ENCODE measurements at places on chromosomes 7 and 10. TPM values are rescaled to one million over a fixed set of nuclear protein-coding genes. Genes with fewer than 3 reads are reported as not detected.

DNA sequence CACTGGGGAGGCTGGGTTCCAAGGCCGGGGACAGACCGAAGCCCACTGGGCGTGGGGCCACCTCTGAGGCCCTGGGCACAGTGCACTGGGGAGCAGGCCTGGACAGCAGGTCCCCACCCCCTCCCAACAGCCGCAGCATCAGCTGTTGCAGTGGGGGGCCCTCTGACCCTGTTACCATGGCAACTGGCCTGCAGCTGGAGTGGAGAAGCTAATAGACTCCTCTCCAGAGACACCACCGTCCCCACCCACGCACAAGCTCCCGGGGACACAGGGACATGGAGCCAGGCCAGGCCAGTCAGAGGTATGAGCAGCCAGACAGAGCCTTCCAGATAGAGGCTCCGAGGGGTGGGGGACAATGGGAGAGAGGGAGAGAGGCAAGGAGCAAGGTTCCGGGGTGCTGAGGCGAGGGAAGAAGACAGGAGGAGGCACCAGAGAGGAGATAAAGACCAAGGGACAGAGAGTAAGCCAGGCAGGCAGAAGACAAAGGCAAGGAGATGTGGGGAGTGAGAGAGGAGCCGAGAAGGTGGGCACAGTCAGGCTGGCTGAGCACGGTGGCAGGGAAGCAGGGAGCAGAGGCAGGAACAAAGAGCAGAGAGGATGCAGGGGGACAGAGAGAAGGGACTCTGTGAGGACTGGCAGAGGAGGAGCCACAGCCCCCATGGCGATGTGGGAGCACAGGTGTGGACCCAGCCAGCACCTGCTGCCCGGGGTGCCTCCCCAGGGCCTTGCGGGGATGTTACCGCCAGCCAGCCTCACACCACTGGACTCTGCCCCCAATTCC is 6.7 kb downstream of the KCNH2 start:
- no peak for DNase-seq
- H3K27ac ChIP-seq, result no peak overlapping the region
- H3K27me3 ChIP-seq, result peaks cover 10% of the 10 kb centered on the region
- no peaks in the 10 kb centered on the region for H3K36me3 ChIP-seq

GRCh38 chr10:31587691-31588090 is 268.7 kb downstream of the ZEB1 start:
- no peak for DNase-seq
- H3K27me3 ChIP-seq, result peaks cover 8% of the 10 kb centered on the region
- H3K36me3 ChIP-seq, result no peaks in the 10 kb centered on the region
- H3K4me1 ChIP-seq, result peaks cover 7% of the 10 kb centered on the region

- no peak for DNase-seq
- no peaks in the 10 kb centered on the region for H3K27me3 ChIP-seq
- no peaks in the 10 kb centered on the region for H3K4me1 ChIP-seq
- no peak overlapping the region for H3K27ac ChIP-seq
Measured at GRCh38 chr10:14124941-14125340, 205.8 kb downstream of the FRMD4A start.

- peaks cover 18% of the 10 kb centered on the region for H3K27me3 ChIP-seq
- H3K27ac ChIP-seq, result no peak overlapping the region
- H3K4me3 ChIP-seq, result no peak overlapping the region
- H3K4me1 ChIP-seq, result peaks cover 10% of the 10 kb centered on the region
- H3K36me3 ChIP-seq, result no peaks in the 10 kb centered on the region
Measured at GRCh38 chr10:97096261-97097083, 89.3 kb downstream of the SLIT1 start.

DNA sequence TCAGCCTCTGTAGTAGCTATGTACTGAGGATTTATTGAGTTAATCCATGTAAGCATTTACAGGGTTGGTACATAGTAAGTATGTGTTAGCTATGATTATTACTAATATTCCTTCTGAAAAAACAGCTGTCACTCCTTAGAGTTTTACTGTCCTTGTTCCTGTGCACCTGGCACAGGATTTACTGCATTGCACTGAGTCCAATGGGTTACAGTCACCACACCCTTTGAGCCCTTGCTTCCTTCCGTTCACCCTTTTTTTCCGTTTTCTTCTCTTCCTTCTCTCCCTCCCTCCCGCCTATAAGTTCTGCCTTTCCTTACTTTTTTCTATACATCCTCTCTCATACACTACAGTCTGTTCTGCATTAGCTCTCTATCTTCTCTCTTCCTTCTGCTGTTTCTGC is 12.5 kb upstream of the CDK6 start:
- DNase-seq, result no peak
- no peak overlapping the region for H3K27ac ChIP-seq
- peaks cover 5% of the 10 kb centered on the region for H3K27me3 ChIP-seq
- no peak overlapping the region for H3K4me3 ChIP-seq
- no peaks in the 10 kb centered on the region for H3K36me3 ChIP-seq

The FXYD4 gene
- not detected for total RNA-seq

The CELF2 gene
- total RNA-seq, result 181 TPM

The RNF133 gene
- total RNA-seq, result not detected

- H3K36me3 ChIP-seq, result peaks cover 9% of the 10 kb centered on the region
- peaks cover 8% of the 10 kb centered on the region for H3K4me1 ChIP-seq
- peak overlapping the region; percentile 18 for H3K4me3 ChIP-seq
- no peak overlapping the region for H3K27ac ChIP-seq
- peak; percentile 66 for DNase-seq
Measured at GRCh38 chr7:127347567-127348246, 44.8 kb downstream of the ZNF800 start.

GRCh38 chr10:22690614-22691431 is 23.6 kb downstream of the PIP4K2A start:
- H3K4me1 ChIP-seq, result peaks cover 81% of the 10 kb centered on the region
- H3K4me3 ChIP-seq, result no peak overlapping the region
- H3K27ac ChIP-seq, result peak overlapping the region; percentile 2
- H3K27me3 ChIP-seq, result no peaks in the 10 kb centered on the region
- H3K36me3 ChIP-seq, result peaks cover 43% of the 10 kb centered on the region

GRCh38 chr10:6386346-6386745 is 183.6 kb downstream of the PFKFB3 start:
- no peak overlapping the region for H3K4me3 ChIP-seq
- H3K27ac ChIP-seq, result no peak overlapping the region
- no peaks in the 10 kb centered on the region for H3K27me3 ChIP-seq

GRCh38 chr7:36667007-36667745 is 57.1 kb downstream of the AOAH start:
- no peak overlapping the region for H3K4me3 ChIP-seq
- H3K36me3 ChIP-seq, result peaks cover 26% of the 10 kb centered on the region
- no peaks in the 10 kb centered on the region for H3K27me3 ChIP-seq
- no peak for DNase-seq
- peaks cover 32% of the 10 kb centered on the region for H3K4me1 ChIP-seq
- H3K27ac ChIP-seq, result no peak overlapping the region

DNA sequence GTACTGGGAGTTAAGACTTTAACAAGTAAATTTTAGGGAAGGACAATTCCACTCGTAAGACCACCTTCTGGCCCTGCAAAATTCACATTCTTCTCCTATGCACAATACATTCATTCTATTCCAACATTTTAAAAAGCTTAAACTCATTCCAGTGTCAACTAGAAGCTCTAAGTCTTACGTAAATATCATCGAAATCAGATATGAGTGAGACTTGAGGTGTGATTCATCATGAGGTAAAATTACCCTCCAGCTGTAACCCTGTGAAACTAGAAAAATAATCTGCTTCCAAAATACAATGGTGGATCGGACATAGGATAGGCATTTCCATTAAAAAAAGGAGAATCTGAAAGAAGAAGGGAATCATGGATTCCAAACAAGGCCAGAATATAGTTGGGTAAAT is 370.3 kb downstream of the CDC14C start:
- no peak for DNase-seq
- no peak overlapping the region for H3K27ac ChIP-seq
- H3K4me1 ChIP-seq, result no peaks in the 10 kb centered on the region

DNA sequence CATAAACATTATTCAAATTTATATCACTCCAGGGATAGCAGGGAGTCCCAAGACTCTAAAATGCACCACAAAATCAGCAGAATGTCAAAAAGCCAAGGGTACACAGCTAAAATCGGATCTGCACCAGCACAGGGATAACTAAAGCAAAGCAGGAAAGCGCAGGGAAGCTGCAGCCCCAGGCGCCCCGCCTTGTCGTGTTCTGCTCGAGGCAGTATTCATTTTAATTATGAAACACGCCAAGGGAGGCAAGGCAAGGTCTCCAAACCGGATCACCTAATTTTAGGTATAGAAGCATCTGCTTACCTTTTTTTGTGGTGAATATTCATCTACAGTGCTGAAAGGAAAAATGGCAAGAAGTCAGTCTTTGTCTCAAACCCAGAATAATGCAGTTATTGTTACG is 199.4 kb downstream of the RAPGEF5 start:
- H3K4me1 ChIP-seq, result peaks cover 16% of the 10 kb centered on the region
- no peak overlapping the region for H3K27ac ChIP-seq
- no peaks in the 10 kb centered on the region for H3K36me3 ChIP-seq

The KBTBD2 gene
- 46.6 TPM for total RNA-seq

DNA sequence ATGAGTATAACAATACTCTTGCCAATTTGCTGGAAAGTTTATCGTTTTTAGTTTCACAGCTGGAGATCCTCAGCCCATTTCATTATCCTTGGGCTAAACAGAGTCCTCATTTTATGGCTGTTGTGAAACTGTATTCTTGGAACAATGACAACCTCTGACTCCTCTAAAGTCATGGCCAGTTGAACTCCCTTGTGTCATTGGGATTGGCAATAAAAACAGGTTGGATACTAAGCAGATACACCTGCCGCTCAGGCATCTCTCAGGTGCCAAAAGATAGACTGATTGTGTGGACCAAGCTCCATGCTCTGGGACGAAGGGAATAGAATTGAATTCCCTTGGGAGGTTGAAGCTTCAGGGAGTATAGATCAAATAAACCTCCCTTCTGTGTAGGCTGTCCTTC is 182.2 kb downstream of the WDR11 start:
- H3K4me1 ChIP-seq, result no peaks in the 10 kb centered on the region
- no peaks in the 10 kb centered on the region for H3K27me3 ChIP-seq
- no peak overlapping the region for H3K27ac ChIP-seq
- DNase-seq, result no peak

The LEP gene
- total RNA-seq, result not detected

The FAM237B gene
- not detected for total RNA-seq

DNA sequence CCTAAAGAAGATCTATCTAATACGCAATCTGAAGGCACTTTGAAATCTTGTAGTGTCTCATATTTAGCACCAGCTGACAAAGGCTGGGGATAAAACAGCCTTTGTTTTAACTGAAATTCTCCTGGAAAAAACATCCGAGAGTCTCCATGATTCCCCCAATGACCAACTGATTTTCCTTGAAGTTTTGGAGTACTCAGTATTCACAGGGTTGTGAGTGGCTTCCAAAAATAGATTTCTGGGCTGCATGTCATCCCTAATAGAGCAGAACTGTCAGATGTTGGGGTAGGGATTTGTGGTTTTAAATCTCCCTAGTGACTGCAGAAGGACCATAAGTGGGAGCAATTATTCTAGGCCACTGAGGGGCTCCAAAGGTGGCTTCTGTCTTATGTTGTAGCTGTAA is 206.4 kb downstream of the TAX1BP1 start:
- H3K4me3 ChIP-seq, result no peak overlapping the region
- DNase-seq, result no peak
- H3K36me3 ChIP-seq, result no peaks in the 10 kb centered on the region
- H3K27ac ChIP-seq, result no peak overlapping the region
- H3K4me1 ChIP-seq, result no peaks in the 10 kb centered on the region
- H3K27me3 ChIP-seq, result no peaks in the 10 kb centered on the region

GRCh38 chr10:108385963-108386362 is 1221.5 kb upstream of the SORCS1 start:
- no peak for DNase-seq
- no peak overlapping the region for H3K27ac ChIP-seq
- H3K4me1 ChIP-seq, result no peaks in the 10 kb centered on the region
- no peaks in the 10 kb centered on the region for H3K27me3 ChIP-seq

- H3K4me3 ChIP-seq, result no peak overlapping the region
- DNase-seq, result no peak
Measured at GRCh38 chr7:55032069-55032699, 13.4 kb downstream of the EGFR start.

The SORCS1 gene
- not detected for total RNA-seq

GRCh38 chr7:158299607-158300006 is 288.0 kb downstream of the PTPRN2 start:
- H3K36me3 ChIP-seq, result no peaks in the 10 kb centered on the region
- H3K27ac ChIP-seq, result no peak overlapping the region
- H3K4me3 ChIP-seq, result no peak overlapping the region
- DNase-seq, result no peak
- no peaks in the 10 kb centered on the region for H3K27me3 ChIP-seq

GRCh38 chr7:378041-378420 is 88.1 kb downstream of the FOXL3 start:
- peak overlapping the region; percentile 3 for H3K27ac ChIP-seq
- peaks cover 12% of the 10 kb centered on the region for H3K27me3 ChIP-seq
- H3K4me3 ChIP-seq, result no peak overlapping the region
- H3K4me1 ChIP-seq, result peaks cover 22% of the 10 kb centered on the region

GRCh38 chr10:132938472-132939339 is 3.7 kb downstream of the CFAP46 start:
- peaks cover 2% of the 10 kb centered on the region for H3K4me1 ChIP-seq
- no peak overlapping the region for H3K4me3 ChIP-seq

- H3K4me1 ChIP-seq, result peaks cover 47% of the 10 kb centered on the region
- H3K4me3 ChIP-seq, result peak overlapping the region; percentile 35
- DNase-seq, result peak; percentile 35
- H3K36me3 ChIP-seq, result peaks cover 64% of the 10 kb centered on the region
- no peaks in the 10 kb centered on the region for H3K27me3 ChIP-seq
- H3K27ac ChIP-seq, result peak overlapping the region; percentile 88
Measured at GRCh38 chr10:7243873-7244272, 167.0 kb downstream of the SFMBT2 start.

The ZNF746 gene
- total RNA-seq, result 21.0 TPM

GRCh38 chr7:27210441-27211083 is 10.7 kb upstream of the HOXA13 start:
- H3K27ac ChIP-seq, result no peak overlapping the region
- H3K36me3 ChIP-seq, result no peaks in the 10 kb centered on the region
- peak; percentile 40 for DNase-seq
- H3K4me3 ChIP-seq, result no peak overlapping the region
- H3K4me1 ChIP-seq, result peaks cover 6% of the 10 kb centered on the region

The BUB3 gene
- total RNA-seq, result 224 TPM

The SGPL1 gene
- 19.7 TPM for total RNA-seq

DNA sequence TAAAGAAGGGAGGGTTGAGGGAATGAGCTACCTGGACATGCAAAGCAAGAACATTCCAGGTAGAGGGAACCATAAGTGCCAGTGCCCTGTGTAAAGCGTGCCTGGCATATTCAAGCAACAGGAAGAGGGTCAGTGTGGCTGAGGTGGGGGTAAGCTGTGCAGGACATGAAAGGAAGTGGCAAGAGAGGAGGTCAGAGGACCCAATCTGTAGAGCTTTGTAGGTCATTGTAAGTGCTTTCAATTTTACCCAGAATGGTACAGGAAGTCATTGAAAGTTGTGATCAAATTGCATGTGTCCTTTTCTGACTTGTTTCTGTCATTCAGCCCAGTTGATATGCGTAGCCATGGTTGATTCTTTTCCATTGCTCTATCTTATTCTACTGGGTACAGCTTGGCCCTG is 156.6 kb downstream of the NOC3L start:
- H3K27me3 ChIP-seq, result peaks cover 1% of the 10 kb centered on the region
- no peak overlapping the region for H3K27ac ChIP-seq
- H3K36me3 ChIP-seq, result no peaks in the 10 kb centered on the region
- peaks cover 6% of the 10 kb centered on the region for H3K4me1 ChIP-seq
- no peak for DNase-seq

GRCh38 chr10:6211671-6212635 is 9.2 kb downstream of the PFKFB3 start:
- DNase-seq, result no peak
- H3K27me3 ChIP-seq, result no peaks in the 10 kb centered on the region
- peaks cover 27% of the 10 kb centered on the region for H3K4me1 ChIP-seq
- H3K4me3 ChIP-seq, result no peak overlapping the region
- no peak overlapping the region for H3K27ac ChIP-seq
- H3K36me3 ChIP-seq, result peaks cover 32% of the 10 kb centered on the region
